ENCODE measurements at places on chromosomes 1 and 21.
A peak's percentile ranks its signal among the peaks of the same experiment; 100 is the strongest.

GRCh38 chr21:45326169-45326851, 38.6 kb upstream of the POFUT2 start:
- DNase-seq, result no peak

DNA sequence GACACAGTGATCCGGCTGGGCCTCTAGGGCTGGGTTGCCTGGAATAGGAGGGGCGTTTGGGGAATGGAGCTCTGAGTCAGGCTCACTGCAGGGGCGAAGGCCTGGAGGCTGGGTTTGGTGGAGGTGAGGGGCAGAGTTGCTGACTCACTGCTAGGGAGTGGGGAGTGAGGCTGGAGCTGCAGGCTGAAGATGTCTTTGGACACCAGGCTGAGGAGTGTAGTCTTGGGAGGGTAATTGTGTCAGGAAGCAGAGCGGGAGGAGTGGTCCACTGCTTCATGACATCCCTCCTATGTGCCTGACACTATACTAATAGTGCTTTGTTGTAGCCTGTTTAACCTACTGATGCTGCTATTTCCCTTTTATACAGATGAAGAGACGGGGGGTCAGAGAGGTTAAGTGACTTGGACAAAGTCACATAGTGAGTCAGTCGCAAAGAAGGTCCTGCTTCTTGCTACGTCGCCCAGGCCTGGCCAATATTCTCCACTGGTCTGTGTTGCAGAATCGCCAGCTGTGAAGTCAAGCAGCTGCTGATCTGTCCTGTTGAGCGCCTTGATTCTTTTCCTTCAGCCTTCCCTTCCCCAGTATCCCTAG, 13.6 kb downstream of the ACTL8 start:
- DNase-seq, result no peak

DNA sequence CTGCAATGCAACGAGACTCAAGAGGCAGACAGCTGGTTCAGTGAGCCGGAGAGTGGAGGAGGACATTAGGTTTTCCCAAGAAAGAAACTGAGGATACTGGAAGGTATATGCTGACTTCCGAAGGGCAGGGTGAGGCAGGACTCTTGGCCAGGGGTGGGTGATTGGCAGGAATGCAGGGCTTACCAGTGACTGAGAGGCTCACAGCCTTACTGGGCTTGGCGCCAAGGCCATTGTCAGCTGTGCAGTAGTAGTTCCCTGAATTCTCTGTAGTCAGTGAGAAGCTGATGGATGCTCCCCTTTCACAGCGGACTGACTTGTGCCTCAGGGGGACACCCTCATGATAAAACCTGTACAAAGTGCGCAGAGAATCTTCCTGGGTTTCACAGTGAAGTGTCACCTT, 9.6 kb downstream of the FCRL5 start:
- peak; percentile 7 for DNase-seq

DNA sequence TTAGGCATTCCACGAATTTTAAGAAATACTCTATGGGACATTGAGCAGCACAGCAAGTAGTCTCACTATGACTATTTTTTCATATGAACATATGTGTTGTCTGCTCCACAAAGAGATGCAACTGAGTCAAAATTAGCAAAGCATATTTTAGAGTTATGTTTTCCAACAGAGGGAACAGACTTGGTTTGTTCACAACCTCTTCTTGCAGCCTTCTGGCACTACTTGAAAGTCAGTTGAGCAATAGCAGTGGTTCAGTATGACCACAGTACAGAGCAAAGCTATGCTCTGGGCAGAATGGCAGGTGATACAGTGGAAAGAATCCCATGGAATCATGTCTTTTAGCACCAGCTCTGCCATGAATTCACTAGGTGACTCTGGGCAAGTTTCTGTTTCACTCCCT, 5.2 kb downstream of the CCN1 start:
- DNase-seq, result no peak

GRCh38 chr1:32336963-32337675, 1.1 kb upstream of the MARCKSL1 start:
- no peak for DNase-seq

GRCh38 chr21:45152265-45152746, 77.9 kb downstream of the ADARB1 start:
- DNase-seq, result no peak

DNA sequence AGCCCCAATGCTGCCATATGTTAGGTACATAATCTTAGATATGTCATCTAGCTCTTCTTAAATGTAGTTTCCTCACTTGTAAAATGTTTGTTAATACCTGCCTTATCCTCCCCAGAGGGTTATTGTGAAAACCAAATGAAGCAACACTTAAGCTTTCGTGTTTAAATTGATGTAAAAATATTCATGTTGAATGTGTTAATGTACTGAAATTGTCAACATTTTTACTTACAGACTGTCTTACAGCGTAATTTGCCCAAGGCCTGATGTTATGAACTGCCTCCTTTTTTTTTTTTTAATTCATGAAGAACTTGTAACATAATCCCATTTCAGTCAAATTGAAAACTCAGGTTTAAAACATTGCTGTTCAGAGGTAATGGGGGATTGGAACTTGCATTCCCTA, 25.6 kb upstream of the ENAH start:
- no peak for DNase-seq

DNA sequence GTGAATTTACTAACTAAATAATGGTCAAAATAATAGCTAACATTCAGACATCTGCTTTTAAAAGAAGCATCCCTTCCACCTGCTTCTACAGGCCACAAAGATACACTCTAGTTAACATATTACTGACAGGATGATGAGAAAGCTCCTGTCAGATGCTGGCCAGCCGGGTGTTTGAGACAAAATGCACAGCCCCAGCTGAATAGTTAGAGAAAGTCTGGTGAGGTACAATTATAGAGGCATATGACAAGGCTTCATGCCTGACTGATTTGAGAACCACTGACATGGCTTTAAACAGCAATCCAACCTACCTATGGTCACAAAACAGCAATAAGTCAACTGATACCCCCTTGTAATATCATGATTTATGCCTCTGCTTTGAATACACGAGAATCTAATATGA, 137.0 kb downstream of the DENND1B start:
- no peak for DNase-seq

- peak; percentile 44 for DNase-seq
Measured at GRCh38 chr1:211327346-211327921, 801 bp downstream of the TRAF5 start.

DNA sequence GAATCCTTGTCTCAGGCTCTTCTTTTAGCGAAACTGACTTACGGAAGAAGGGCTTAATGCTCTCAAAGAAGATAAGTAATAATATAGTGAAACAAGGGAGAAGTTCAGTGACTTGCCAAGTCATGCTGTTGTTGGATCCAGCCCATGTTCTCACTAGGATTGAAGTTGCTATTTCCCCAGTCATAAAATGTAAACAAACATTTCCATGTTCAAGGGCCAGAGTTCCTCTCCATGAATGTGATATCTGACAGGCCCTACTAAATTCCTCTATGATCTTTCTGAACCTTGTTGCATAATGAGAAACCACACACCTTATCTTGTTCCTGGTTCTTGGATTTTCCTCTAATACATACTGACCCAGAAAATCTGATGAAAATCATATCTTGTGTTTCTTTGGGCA, 876.5 kb upstream of the B3GALT2 start:
- DNase-seq, result no peak

- DNase-seq, result peak; percentile 52
Measured at GRCh38 chr1:118151312-118151937, 33.6 kb downstream of the SPAG17 start.

DNA sequence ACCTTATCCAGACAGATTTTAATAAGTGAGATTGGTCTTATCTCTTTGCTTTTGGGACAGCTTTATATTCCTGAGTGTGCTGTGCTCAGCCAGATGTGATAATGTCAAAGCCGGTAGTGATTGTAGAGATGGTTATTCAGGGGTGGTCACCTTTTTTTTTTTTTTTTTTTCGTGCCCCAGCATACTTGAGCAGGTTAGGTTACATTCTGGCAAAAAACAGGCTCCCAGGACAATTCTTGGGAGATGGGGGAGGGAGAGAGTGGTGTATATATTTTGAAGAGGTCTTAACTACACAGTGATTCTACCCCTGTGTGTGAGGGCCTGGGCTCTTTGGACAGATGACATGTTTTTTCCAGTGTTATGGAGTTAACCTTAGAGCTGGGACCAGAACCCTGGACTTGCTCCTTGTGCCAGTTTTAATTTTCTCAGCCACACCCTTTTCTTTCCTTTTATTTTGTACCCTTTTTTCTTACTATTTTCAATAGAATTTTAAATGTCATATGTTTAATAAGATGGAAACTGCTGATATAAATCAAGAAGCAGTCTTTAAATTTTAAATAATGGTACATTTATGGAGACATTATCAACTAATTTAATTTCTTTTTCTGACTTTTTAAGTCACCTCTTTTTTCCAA, 88.4 kb downstream of the DYRK1A start:
- no peak for DNase-seq

DNA sequence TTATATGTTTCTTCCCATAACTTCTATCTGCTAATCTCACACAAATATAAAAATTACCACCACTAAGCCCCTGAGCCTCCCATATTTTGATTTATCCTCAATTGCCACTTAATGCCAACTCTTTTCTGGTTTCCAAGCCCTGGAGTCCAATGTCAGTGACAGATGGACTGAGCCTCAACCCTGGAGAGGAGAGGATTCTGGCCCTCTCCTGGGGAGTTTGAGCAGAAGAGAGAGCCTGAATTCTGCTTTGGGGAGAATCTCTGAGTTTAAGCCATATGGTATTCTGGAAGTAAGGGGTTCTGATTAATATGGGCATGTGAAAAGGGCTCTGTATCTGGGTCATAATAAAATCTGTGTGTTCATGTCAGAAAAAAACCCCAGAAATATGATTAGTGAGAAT, 8.5 kb downstream of the CADM3 start:
- DNase-seq, result no peak

- DNase-seq, result no peak
Measured at GRCh38 chr1:87030740-87031690, 116.6 kb downstream of the HS2ST1 start.

DNA sequence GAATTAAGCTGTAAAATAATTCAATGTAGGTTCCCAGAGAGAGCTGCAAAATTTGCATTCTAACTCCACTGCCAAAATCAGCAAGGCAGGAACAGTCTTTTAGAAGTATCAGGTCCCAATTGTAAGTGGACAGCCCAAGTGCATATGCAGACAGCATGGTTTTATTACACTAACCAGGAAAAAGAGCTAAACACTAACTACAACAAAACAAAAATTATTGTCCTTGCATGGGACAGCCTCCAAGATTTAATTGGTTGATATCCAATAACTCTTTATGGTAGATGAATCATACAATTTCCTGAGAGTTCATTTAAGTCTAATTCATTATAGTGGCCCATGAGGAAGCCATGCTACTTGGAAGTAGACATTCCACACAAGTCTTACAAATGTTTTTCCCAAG, 154.3 kb upstream of the ZNF648 start:
- DNase-seq, result no peak

DNA sequence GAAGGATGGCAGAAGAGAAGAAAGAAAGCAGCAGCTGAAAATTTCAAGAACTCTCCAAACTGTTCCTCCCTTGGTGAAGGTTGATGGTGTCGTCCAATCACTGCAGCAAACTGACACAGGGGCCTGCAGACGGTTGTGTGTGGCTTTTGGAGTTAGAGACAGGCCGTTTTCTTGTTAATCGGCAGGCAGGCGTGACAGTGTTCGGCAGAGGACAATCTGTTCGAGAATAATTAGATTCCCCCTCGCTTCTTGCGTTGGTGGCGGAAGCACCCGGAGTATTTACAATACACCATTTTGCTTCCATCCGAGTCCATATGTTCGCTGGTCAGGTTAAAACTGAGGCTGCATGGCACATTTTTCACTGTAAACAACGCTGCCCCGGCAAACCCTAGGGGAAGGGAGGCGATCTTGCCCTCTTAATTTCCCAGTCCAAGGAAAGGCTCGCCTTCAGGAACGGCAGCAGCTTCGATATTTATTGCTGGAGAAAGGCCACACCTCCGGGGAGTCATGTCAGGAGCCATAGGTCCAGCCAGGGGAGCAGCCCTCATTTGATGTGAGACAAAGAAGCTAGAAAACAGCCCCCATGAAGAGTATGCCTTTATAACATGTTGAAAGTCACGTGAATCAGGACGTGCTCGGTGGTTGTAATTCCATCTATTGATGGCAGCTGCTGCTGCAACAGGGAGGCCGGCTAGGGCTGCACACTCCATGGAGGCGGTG, 360.1 kb downstream of the SMYD3 start:
- DNase-seq, result no peak

GRCh38 chr1:246218686-246219085, 288.4 kb downstream of the SMYD3 start:
- DNase-seq, result no peak

All from right lung (tissue), 10 donors.